KBM-7 (cell line): ENCODE measurements at places on chromosomes 2 and 18.

DNA sequence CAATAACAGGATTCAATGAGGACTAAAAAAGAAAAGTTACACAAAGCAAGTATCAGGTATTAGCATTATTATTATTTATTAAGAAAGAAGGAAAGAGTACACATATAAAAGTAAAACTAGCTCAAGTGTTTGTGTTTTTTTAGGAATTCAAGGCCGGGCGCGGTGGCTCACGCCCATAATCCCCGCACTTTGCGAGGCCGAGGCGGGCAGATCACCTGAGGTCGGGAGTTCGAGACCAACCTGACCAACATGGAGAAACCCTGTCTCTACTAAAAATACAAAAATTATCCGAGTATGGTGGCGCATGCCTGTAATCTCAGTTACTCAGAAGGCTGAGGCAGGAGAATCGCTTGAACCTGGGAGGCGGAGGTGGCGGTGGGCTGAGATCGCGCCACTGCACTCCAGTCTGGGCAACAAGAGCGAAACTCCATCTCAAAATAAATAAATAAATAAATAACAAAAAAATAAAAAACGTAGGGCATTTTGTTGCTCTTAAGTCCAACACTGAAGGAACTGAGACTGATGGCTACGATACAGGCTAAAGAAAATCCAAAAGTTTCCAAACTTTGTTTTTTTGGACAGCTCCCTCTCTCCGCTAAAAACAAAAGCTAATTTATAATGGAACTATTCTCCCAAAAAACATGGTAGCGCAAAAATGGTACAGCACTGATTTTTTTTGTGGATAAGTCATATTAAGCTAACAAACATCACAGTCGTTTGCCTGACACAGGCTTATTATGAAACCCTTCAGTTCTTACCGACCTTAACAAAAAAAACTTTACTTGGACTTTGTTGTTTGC is 1.7 kb downstream of the TRAPPC8 start:
- no peak for DNase-seq

- no peak for DNase-seq
These were observed 50.3 kb upstream of the TRIB2 start for GRCh38 chr2:12666445-12666844.

DNA sequence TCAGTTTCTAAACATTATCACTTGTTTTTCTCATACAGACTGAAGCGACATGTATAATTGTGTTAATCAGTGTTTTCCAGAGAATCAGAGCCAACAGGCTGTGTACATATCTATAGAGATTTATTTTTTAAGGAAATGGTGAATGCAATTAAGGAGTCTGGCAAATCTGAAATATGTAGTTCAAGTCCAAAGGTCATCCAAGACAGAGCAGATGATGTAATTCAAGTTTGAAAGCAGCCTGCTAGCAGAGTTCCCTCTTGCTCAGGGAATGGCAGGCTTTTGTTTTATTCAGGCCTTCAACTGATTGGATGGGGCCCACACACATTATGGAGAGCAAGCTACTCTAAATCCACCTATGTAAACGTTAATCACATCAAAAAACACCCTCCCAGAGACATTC is 282.6 kb downstream of the CBLN2 start:
- DNase-seq, result no peak

GRCh38 chr2:188318161-188318749 is 26.6 kb downstream of the GULP1 start:
- no peak for DNase-seq

DNA sequence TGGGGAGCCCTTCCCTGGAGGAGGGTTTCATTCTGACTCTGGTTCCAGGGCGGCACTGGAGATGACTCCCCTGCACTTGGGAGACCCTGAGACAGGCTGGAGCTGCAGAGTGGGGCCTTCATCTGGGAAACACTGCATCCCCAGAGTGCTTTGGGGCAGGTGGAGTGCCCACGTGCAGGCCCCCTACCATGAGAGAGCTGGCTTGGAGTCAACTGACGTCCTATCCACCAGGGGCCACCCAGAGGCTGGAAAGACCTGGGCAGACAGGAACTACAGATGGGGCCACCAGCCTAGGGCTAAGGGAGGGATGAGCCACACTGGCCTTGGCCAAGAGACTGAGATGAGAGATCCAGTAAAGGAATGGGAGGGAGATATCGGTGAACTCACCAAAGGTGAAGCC is 153.8 kb downstream of the ASB1 start:
- no peak for DNase-seq
